ENCODE measurements at places on chromosomes 6 and 20.
A peak's percentile ranks its signal among the peaks of the same experiment; 100 is the strongest.

DNA sequence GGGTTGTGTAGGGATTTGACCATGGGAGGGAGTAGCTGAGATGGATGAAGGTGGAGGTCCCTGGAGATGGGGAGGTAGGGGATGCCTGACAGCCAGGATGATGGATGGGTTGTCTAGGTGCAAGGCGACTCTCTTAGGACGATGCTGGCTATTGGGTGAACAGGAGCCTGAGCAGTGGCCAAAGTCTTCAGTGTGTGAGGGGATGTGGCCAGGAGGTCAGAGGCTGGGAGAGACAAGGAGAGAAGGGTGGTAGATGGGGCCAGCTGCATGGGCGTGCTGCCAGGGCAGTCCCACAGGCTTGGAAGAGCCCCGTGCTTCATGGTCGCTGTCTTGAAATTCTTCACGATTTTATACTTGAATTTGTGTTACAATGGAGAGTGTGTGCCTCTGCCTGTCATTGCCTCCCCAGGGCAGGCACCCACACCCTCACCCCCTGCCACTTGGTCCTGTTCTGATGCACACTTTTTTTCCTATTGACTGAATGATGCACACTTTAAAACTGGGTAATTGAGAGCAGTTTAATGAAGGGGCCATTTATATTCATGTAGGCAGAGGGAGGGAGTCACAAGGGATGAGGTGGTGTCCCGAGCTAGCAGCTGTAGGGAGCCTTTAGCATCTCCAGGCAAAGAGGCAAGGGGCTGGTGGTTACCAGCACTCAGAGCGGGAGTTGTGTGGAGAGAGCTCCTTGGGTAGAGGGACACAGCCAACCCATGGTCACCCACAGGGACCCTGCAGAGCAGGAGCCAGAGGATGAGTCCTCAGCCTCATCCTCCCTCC is 120.7 kb downstream of the DHX35 start:
- DNase-seq: no peak

GRCh38 chr20:1938464-1939269 is 43.5 kb downstream of the SIRPA start:
- DNase-seq: no peak

- DNase-seq: no peak
These were observed 668.2 kb downstream of the DOK5 start for GRCh38 chr20:55143601-55144000.

DNA sequence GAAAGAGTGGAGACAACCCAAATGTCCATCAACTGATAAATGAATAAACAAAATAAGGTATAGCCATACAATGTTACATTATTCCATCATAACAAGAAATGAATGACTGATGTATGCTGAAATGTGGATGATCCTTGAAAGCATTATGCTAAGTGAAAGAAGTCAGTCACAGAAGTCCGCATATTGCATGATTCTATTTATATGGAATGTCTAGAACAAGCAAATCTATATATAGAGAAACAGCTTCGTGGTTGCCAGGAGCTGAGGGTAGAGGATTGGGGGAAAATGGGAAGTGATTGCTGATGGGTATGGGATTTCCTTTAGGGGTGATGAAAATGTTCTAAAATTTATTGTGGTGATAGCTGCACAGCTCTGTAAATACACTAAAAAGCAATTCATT is 196.8 kb downstream of the ATXN1 start:
- DNase-seq: no peak

GRCh38 chr6:49849213-49849907 is 17.0 kb downstream of the CRISP1 start:
- no peak for DNase-seq

DNA sequence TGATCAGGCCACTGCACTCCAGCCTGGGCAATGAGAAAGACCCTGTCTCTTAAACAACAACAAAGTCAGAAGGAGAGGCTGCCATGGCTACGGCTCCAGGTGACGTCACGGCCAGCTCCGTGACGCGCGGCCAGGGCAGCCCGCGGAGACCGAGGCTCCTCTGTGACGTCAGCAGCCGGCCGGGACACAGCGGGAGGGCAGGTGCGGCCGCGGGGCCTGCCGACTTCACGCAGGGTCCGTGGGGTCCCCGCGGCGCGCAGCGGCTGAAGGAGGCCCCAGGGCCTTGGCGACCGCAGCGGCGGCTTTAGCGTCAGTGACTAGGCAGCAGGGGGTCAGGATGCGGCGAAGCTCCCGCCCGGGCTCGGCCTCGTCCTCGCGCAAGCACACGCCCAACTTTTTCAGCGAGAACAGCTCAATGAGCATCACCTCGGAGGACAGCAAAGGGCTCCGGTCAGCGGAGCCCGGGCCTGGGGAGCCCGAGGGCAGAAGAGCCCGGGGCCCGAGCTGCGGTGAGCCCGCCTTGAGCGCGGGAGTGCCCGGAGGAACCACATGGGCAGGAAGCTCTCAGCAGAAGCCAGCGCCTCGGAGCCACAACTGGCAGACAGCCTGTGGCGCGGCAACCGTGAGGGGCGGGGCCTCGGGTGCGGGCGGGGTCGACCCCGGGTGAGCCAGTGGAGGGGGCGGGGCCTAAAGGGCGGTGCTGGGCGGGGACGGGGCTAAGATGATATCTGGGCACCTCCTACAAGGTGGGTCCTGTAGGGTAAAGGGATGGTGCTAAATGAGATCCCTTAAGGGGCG is at the start of gene SPAG4:
TSS of gene SPAG4 (plus strand) at position 163 of the 798 bp plus-strand sequence. CDS start at position 338, 175 bp downstream.
- DNase-seq: peak; percentile 100

DNA sequence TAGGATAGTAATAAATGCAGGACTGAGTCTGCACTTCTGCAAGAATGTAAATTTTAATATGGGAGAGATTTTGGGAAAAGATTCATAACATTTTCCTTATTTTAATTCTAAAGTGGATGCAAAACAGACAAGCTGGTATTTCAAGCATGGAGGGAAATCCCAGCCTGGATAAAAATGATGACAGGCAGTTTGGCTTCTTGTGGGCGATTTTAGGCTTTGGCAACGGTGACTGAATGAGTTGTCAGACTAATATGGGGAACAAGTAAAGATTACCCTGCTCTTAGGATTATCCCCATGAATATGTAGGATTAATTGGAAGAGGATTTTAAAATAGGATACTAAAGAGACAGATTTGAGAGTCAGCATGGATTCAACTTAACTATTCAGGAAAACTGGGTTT is 21.0 kb downstream of the OGFRL1 start:
- no peak for DNase-seq

DNA sequence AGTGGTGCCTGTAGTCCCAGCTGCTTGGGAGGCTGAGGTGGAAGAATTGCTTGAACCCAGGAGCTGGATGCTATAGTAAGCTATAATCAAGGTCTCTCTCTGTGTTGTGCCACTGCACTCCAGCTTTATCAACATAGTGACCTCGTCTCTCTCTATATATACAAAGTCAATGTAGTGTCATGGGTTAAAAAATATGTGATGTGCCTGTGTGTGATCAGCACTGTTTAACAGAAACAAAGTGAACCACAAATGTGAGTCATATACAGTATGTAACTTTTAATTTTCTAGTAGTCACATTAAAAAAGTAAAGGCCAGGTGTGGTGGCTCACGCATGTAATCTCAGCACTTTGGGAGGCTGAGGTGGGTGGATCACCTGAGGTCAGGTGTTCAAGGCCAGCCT is 85.3 kb upstream of the RNF24 start:
- no peak for DNase-seq

- no peak for DNase-seq
These were observed 3.8 kb upstream of the TNFAIP3 start for GRCh38 chr6:137863091-137863797.

- no peak for DNase-seq
These were observed 2.1 kb upstream of the ZKSCAN4 start for GRCh38 chr6:28254121-28254519.

GRCh38 chr6:35199866-35200265 is 13.9 kb upstream of the SCUBE3 start:
- no peak for DNase-seq

DNA sequence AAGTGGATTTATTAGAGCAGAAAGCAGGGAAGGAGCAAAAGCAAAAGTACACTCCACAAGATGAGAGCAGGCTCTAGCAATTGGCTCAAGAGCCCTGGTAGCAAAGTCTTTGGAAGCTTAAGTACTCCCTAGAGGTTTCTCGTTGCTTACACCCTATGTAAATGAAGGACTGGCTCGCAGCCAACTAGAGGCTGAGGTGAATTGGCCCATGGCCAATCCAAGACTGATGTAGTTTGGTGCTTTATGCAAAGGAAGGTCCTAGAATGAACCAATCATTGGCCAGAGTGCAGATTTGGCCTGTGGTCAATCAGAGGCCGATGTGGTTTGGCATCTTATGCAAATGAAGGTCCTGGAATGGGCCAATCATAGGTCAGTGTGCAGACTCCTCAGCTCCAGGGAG is 191.3 kb upstream of the ARID1B start:
- no peak for DNase-seq

DNA sequence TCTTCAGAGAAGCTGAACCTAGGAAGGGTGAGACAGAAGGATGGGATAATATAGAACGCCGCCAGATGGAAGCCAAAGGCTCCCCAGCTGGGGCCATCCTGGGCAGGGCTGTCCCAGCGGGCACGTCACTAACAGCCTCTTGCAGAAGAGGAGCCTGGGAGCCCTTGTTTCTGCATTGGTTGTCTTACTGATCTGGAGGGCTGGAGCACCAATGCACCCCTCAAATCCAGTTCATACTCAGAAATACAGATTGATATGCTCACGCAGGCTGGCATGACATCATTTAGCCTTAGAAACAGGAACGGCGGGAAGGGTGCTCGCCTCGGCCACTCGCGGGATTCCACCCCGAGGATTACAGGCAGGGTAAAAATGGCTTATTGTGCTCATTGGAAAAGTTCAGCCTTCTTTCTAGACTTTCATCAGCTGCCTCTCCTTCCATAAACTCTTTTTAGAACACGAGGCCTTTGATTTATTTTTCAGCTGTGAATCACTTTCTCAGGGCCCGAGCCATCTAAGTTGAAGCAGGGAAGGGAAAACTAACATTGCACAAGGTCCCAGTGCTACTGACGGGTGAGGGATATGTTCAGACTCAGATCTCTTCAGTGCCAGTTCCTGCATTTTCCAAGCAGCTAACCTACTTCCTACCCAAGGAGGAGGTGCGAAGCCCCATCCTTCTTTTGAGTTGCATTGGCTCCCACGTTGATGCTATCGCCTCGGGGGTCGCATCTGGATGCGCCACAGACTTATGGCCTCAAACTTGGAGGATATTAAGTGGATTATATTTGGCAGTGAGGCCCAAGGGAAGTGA is 82.3 kb downstream of the GMPR start:
- DNase-seq: no peak

DNA sequence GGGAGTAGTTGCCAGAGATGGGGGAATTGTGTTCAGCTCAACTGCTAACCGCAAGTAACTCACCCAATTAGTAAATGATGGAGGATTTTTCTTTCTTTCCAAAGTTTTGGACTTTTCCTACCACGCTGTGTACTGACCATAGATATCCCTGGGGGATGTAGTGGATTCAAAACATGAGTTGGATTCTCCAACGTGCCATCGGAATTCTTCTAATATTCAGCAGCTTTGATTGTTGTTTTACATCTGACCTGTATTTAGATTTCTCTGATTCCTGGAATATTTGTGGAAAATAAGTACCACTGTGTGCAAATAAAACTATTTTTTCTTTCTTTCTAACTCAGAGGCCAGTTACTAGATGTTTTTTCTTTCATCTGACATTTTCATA is 1.1 kb downstream of the CCDC170 start:
- no peak for DNase-seq

GRCh38 chr20:38722683-38723016 is 1.6 kb upstream of the SLC32A1 start:
- no peak for DNase-seq

GRCh38 chr6:82056567-82056966 is 191.0 kb downstream of the IBTK start:
- DNase-seq: no peak

DNA sequence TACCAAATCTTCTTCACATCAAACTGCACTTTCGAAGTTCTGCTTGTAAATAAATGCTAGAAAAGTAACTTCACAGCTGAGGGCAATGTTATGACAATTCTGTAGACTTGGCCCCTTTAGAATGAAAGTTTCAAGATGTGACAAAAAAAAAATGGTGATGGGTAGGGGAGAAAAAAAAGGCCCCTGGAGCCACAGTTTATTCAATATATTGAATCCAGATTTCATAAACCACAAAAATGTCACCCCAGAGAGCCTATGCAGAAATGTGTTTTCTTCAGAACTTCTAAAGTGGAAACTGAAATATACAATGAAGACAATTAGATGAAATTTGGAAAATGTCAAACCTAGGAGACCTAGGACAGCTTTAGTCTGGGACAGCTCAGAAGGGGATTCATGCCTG is 143.1 kb downstream of the EDN3 start:
- no peak for DNase-seq

GRCh38 chr6:70134542-70134941 is 168.3 kb downstream of the COL9A1 start:
- DNase-seq: no peak

GRCh38 chr6:140441256-140441655 is 1066.8 kb upstream of the CITED2 start:
- no peak for DNase-seq

GRCh38 chr6:88366672-88367071 is 200.5 kb upstream of the CNR1 start:
- no peak for DNase-seq

GRCh38 chr6:37452522-37452921 is 19.5 kb downstream of the CMTR1 start:
- no peak for DNase-seq

DNA sequence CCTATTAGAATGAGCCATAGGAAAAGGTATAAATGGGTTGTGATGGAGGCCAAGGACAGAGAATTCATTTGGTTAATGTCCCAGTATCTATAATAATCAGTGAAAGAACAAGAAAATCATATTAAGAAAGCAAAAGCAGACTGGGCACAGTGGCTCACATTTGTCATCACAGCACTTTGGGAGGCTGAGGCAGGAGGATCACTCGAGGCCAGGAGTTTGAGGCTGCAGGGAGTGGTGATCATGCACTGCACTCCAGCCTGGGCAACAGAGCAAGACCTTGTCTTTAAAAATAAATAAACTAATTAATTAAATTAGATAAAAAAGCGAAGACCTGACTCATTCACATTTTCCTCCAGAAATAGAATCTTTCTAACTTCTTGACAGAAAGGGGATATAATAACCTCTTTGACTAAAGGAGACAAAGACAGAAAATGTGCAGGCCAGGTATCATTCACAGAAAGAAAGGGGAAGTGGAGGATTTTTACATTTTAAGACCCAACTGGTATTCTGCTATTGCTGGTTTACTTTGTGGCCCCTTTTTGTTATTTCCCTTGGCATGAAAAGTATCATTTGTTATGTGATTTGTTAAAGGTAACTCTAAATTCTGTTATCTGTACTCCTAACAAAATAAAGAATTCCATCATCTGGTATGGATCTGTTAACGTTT is 31.9 kb upstream of the MAPK13 start:
- DNase-seq: no peak

DNA sequence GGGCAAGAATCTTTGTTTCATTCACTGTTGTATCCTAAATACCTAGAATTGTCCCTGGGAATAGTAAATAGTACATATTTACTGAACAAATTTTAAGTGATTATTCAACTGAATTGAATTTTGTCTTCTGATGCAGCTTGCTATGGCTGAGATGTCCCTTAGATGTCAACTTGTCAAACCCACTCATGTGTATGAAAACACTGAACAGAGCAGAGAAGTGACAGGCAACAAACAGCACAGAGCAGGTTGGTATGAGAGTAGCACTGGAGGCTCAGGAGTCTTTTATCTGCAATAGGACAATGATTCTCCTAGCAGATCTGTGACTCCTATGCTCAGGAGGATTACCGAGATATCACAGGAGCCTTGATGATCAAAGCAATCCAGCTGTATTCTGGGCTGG is 540.1 kb upstream of the CHD6 start:
- no peak for DNase-seq
